ENCODE measurements at places on chromosomes 4 and X. TPM values are rescaled to one million over a fixed set of nuclear protein-coding genes. Genes with fewer than 3 reads are reported as not detected.

SGMS2 gene
- total RNA-seq = 98.2 TPM

KCNE5 gene
- total RNA-seq = 0.36 TPM

COX7B gene
- total RNA-seq = 270 TPM

CAPN6 gene
- total RNA-seq = not detected

MYL5 gene
- total RNA-seq = 6.7 TPM

NAA11 gene
- not detected for total RNA-seq

ATRX gene
- 125 TPM for total RNA-seq

RENBP gene
- total RNA-seq = 3.1 TPM

CRMP1 gene
- not detected for total RNA-seq

PABPC4L gene
- total RNA-seq = 0.65 TPM

SPANXN1 gene
- total RNA-seq = not detected

CXorf65 gene
- total RNA-seq = not detected

CHRNA9 gene
- not detected for total RNA-seq

DSPP gene
- not detected for total RNA-seq

OPHN1 gene
- total RNA-seq = 7.6 TPM

CLCN4 gene
- 13.0 TPM for total RNA-seq

PFKFB1 gene
- 0.07 TPM for total RNA-seq

MAGEB2 gene
- not detected for total RNA-seq

SPATA4 gene
- under 0.01 TPM for total RNA-seq

LONRF3 gene
- total RNA-seq = 16.7 TPM

UGT8 gene
- not detected for total RNA-seq

UCP1 gene
- total RNA-seq = not detected

SATL1 gene
- total RNA-seq = not detected

ARHGAP36 gene
- under 0.01 TPM for total RNA-seq

PNMA6F gene
- total RNA-seq = not detected

VEGFD gene
- 0.65 TPM for total RNA-seq

OTUD6A gene
- not detected for total RNA-seq

NEUROG2 gene
- not detected for total RNA-seq

MAGEC2 gene
- not detected for total RNA-seq

MAGEC1 gene
- not detected for total RNA-seq

SOWAHD gene
- total RNA-seq = not detected

CABS1 gene
- total RNA-seq = not detected

Data from thoracic aorta endothelial cell (primary cell).